ENCODE measurements at places on chromosomes 6 and 20. TPM values are rescaled to one million over a fixed set of nuclear protein-coding genes. Genes with fewer than 3 reads are reported as not detected.

- DNase-seq = no peak
- H3K36me3 ChIP-seq = no peaks in the 10 kb centered on the region
- H3K4me1 ChIP-seq = peaks cover 6% of the 10 kb centered on the region
- no peak overlapping the region for H3K4me3 ChIP-seq
- H3K27me3 ChIP-seq = no peaks in the 10 kb centered on the region
Measured at GRCh38 chr20:7975851-7976414, 35.7 kb upstream of the HAO1 start.

DNA sequence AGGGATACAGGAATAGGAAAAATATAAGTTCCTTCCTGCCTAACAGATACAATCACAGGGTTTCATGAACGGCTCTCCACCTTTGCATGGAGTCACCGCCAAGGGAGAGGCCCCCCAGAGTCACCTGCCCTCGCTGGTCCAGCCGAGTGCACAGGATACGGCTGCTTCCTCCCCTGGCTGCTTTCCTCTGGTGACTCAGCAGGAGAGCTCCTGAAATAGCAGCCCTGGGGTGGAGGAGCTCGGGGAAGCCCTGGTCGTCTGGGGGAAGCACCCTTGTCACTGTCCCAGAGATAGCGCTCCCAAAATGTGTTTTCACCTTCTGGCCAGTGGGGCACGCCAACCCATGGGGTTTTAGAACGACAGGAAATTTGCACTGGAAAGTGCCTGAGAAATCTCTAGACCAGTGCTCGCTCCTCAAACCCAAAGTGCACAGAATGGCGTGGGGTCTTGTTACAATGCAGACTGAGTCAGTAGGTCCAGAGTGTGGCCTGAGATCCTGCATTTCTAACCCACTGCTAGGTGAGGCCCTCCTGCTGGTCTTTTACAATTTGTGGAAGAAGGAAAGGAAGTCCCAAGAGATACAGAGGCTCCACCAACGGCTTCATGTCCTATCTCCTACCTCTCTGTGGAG lies 35.9 kb upstream of the FAM50B start:
- no peaks in the 10 kb centered on the region for H3K27me3 ChIP-seq
- H3K36me3 ChIP-seq = no peaks in the 10 kb centered on the region
- H3K4me1 ChIP-seq = peaks cover 21% of the 10 kb centered on the region
- no peak overlapping the region for H3K4me3 ChIP-seq
- no peak for DNase-seq

DNA sequence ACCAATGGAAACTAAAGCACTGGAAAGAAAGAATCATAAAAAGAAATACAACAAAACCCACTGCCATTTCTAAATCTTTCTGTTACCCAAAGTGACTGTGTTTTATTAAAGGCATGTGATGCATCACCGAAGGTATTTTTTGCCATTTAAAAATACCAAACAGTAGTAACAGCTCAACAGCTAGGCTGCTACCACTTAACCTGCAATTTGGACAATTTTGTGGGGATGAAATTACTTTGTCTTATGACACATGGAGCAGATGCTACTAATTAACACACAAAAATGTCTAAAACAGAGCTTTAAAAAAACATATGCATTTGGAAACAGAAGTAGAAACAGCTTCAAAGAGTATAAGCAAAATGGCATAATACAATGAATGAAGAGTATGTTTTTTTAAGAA lies 97.4 kb downstream of the ATXN1 start:
- H3K27ac ChIP-seq = no peak overlapping the region
- H3K36me3 ChIP-seq = peaks cover 9% of the 10 kb centered on the region
- no peaks in the 10 kb centered on the region for H3K27me3 ChIP-seq
- no peak overlapping the region for H3K4me3 ChIP-seq

- H3K4me1 ChIP-seq = peaks cover 3% of the 10 kb centered on the region
- H3K27ac ChIP-seq = no peak overlapping the region
- no peaks in the 10 kb centered on the region for H3K36me3 ChIP-seq
- no peak for DNase-seq
- no peak overlapping the region for H3K4me3 ChIP-seq
Measured at GRCh38 chr6:167047554-167047953, 48.4 kb downstream of the CEP43 start.

- no peak overlapping the region for H3K4me3 ChIP-seq
- peaks cover 10% of the 10 kb centered on the region for H3K4me1 ChIP-seq
- no peaks in the 10 kb centered on the region for H3K27me3 ChIP-seq
- no peak for DNase-seq
Measured at GRCh38 chr6:159461266-159461665, 231.8 kb downstream of the SOD2 start.

DNA sequence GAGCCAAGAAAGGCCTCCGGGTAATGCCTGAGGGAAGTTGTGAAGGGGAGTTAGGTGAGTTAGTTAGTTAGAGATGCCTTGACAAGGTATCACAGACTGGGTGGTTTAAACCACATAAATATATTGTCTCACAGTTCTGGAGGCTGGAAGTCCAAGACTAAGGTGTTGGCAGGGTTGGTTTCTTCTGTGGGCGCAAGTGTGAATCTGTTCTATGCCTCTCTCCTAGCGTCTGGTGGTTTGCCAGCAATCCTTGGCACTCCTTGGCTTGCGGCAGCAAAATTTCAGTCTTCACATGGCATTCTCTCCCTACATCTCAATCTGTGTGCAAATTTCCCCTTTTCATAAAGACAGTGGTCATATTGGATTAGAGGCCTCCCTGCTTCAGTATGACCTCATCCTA lies 29.7 kb upstream of the RANBP9 start:
- DNase-seq = no peak
- no peaks in the 10 kb centered on the region for H3K4me1 ChIP-seq
- no peak overlapping the region for H3K27ac ChIP-seq
- no peaks in the 10 kb centered on the region for H3K27me3 ChIP-seq
- no peaks in the 10 kb centered on the region for H3K36me3 ChIP-seq

- DNase-seq = no peak
- no peak overlapping the region for H3K4me3 ChIP-seq
- no peak overlapping the region for H3K27ac ChIP-seq
Measured at GRCh38 chr6:135141728-135142127, 39.4 kb upstream of the MYB start.

The SUPT3H gene
- total RNA-seq = 15.3 TPM

The TBX18 gene
- not detected for total RNA-seq

The SIRPA gene
- total RNA-seq = 5.9 TPM

The TAP2 gene
- total RNA-seq = 23.0 TPM

The RBBP8NL gene
- total RNA-seq = 1.4 TPM

The ADGRF4 gene
- not detected for total RNA-seq

The ATAT1 gene
- 19.3 TPM for total RNA-seq

The SMLR1 gene
- total RNA-seq = not detected

The BYSL gene
- 43.8 TPM for total RNA-seq
